Occipital lobe (tissue), 3 donors: ENCODE measurements at places on chromosomes 2 and 18. TPM values are rescaled to one million over a fixed set of nuclear protein-coding genes. Genes with fewer than 3 reads are reported as not detected.

Gene PSMD14
- total RNA-seq, result 101 TPM

Gene CPLX4
- total RNA-seq, result not detected

DNA sequence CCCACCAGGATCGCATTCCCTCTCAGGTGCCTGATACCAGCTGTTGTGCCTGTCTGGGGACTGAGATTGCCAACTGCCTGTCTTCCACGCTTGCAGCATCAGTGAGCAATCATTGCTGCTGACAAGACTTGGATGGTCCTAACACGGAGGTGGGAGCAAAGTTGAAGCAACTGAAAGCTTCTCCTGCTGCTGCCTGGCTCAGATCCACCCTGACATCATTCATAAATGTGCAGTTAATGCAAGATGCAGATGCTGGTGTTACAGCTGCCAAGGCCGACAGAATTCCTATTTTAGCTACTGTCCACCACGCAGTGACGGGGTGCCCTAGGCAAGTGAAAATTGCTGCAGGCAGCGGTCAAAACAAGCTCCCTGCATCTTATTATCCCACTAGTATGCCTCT lies 131.4 kb downstream of the VWC2L start:
- no peak for DNase-seq

GRCh38 chr2:120162716-120163115 lies 60.5 kb downstream of the TMEM185B start:
- DNase-seq, result no peak

- no peak for DNase-seq
Observed at GRCh38 chr2:197641666-197642065, 33.7 kb downstream of the RFTN2 start.

DNA sequence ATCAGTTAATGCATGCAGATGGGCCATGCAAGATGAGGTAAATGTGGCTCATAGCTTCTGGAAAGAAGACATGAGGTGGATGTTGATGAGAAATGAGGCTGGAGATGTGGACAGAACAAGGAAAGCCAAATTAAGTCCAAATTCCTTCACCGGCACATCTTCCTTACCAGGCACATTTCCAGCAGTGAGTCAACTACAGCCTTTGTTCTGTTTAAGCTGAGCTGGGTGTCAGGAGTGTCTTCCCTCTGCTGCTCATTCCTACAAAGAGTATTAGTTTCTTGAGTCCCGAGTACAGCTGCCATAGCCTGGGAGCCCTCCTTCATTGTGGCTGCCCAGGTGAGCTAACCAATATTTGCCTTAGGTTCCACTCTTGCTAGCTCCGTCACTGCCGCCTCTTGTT lies 945.0 kb downstream of the SLC4A3 start:
- no peak for DNase-seq

GRCh38 chr2:39027421-39027820 lies 93.4 kb downstream of the SOS1 start:
- no peak for DNase-seq

DNA sequence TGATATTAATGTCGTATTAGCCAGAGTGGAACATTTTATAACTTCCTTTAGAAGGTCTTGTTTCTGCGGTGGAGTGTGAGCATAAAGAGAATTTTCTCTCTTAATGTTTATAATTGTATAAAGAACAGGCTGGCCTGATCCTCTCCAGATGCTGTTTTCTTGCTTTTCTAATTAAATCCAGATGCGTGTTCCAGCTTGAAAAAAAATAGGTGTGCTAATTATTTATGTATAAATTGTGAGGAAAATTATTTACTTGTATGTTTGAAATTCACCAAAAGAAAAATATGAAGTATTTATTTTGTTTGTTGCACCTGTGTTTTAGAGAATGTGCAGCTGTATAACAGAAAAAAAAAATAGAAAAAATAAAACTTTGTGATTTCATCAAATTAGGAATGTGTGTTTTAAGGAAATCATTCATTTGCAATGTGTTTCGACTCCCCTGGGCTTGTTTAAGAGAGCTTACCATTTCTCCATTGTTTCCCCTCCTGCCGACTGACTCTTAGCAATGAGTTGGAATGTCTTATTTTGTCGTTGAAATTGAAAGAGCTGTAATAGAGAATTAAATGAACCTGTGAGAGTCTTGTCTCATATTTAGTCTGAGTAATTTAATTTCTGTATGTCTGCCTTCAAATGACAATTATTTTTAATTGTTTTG lies 220.1 kb upstream of the NXPH2 start:
- DNase-seq, result no peak

DNA sequence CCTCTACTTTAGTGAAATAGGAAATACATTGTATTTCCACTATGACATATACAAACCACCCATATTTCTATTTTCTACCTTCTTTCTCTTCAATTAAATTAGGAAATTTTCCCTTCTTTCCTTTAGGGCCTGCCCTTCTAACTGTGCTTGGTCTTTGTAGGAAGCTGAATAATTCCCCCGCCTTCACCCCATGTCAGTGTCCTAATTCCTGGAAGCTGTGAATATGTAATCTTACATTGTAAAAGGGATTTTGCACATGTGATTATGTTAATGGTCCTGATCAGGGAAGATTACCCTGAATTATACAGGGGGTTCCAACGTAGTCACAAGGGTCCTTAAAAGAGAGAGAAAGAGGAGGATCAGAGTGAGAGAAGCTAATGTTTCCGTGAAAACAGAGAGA lies 40.2 kb downstream of the GRB14 start:
- DNase-seq, result no peak

- DNase-seq, result no peak
Observed at GRCh38 chr2:185990861-185991525, 252.4 kb downstream of the FSIP2 start.

GRCh38 chr18:22557168-22557941 lies 139.6 kb upstream of the CTAGE1 start:
- no peak for DNase-seq

DNA sequence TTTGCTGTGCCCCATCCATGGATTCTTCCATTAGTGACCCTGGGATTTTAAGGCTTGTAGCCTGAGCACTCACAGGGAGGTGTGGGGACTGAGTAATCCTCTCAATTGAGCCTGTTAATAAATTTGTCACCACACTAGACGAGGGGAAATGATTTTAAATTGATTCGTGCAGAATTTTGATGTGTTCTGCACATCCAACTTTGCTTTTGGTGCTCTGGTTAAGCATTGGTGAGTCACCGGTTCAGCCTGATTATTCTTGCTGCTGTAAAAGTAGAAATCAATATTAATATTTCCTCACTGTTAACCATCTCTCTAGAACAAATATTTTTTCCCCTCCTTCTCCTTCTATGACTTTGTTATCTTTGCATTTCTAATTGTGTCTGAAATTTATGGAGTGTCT lies 482.0 kb downstream of the TSN start:
- DNase-seq, result no peak

GRCh38 chr2:127486247-127487058 lies 39.8 kb downstream of the IWS1 start:
- DNase-seq, result no peak

DNA sequence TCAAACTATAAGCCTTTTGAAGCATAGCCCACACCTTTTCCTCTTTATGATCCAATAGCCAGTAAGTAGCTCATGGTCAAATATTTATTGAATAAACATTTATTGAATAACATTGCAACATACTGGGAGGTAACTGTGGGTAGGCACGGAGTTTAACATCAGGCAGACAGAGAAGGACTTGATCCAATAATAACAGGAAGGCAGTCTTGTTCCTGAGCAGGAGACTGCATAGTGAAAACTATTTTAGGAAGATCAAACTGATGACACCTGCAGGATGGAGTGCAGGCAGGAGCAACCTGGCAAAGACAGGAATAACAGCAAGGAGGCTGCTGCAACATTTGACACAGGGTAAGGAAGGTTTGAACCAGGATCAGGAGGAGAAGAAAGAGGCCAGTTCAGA lies 3.1 kb upstream of the DCTN1 start:
- DNase-seq, result no peak

DNA sequence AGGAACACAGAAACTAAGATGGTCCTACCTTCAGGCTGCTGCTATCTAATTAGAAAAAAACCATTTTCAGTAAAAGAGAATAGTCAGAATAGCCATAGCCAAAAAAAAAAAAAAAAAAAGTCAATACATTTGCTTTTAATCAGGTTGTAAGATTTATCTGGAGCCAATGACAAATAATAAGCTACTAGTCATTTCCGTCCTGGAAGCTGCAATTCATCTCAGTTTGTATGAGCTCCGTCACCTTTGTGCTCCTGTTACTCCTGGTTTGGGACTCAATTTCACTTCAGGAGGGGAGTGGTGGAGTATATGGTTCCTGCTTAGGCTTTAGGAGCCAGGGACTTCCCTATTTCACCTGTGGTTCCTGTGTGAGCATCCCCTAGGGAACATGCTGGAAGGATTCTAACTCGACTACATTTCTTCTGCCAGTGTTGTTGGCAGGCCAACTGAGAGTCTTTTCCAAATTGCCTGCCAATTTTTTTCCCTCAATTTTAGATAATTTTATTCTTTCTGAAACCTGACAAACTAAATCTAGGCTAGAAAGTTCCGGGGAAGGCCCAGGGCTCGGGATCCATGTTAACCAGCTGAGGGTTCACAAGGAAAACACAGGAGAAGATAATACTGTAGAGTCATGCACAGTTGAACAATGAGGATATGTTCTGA lies 481.8 kb downstream of the DLGAP1 start:
- DNase-seq, result no peak

DNA sequence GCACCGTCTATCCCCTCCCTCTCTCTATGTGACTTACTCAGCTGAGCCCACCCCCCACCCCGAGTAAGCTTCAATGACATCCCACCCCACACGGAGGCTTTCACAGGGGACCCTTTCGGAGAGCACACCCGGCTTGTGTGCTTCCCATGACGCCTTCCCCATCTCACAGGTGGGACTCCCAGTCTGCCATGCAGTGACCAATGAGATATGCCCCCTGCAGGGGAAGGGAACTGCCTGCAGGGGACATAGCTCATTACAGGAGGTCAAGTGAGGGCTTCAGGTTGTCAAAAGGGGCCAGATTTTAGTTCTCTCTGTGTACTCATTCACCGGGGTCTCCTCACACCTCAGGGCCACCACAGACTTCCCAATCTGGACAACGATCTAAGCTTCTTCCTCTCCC lies 112.6 kb downstream of the GAREM1 start:
- no peak for DNase-seq

DNA sequence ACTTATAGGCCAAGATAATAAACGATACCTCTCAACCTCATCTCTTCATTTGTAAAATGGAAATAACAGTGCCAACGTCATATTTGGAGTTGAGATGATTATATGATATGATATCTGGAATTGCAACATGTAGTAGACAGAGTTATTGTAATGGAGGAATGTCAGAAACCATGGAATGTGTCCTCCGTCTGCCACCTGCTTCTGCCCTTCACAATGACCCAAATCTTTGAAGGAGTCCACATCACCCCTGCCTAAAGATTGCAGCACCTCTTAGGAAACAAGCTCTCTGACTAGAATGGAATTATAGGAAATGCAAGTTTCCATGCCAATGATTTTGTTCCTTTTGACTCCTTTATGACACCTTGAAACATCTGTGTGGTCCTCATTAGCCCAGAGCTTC lies 14.9 kb downstream of the NR4A2 start:
- no peak for DNase-seq

Gene MBD2
- total RNA-seq, result 20.1 TPM

DNA sequence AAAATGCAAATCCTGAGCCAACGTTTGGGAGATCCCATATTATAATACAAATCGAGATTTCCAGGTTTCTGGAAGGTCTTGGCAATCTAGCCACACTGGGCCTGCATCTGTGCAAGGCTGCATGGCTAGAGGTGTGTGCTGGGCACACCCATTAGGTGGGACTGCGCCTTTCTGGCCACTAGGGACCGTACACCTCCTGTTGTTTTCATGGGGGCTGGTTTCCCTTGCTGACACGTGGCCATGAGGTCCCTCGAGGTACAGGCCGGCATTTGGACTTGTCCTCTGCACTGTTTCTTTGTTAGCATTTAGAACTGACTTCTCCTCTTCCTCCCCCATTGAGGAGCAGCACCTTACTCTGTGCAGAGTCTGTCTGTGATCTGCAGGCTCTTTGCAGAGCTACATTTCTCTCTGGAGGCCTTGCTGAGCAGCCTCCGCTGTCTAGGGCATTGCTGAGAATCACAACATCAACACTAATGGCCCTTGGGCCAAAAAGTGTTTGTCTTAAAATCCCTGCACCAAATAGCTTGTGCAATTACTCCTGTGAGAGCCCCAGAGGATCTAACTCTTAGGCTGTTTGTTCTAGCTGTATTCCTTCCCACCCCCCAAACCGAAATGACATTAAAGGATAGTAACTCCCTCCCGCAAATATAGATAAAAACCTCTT lies 131.2 kb downstream of the NEDD4L start:
- DNase-seq, result no peak

DNA sequence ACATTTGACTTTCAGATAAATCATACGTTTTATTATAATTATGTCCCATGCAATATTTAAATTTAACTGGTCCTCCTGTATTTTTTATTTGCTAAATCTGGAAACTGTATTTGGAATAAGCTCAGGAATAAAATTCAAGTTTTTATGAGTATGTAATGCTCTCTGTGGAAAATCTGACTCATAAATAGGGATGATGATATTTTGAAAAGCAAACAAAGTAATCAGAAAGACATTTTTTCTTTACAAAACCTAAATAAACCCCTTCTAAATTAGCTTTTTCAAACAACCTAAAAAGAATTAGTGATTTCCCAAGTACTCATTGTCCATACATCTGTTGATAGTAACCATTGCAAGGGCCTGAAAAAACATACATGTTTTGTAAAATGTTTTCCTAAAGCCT lies 41.1 kb downstream of the ASB1 start:
- DNase-seq, result no peak

DNA sequence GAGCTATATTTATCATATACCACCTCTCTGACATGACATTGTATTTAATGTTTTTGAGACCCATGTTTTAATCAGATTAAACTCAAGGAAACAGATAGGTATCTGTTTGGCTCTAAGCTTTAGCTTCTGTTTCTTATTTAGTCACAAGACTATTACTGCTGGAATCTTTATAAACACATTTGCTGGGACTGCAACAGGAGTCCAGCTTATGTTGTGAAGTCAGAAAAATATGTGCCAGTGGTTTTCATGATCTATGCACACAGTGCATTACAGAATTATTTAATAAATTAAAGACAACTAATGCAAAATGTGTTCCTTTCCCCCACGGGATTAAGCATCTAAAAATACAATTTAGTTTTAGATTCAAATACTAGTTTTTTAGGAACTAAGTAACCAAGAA lies 338.9 kb downstream of the ZEB2 start:
- no peak for DNase-seq

GRCh38 chr2:236160366-236161081 lies 7.7 kb downstream of the GBX2 start:
- DNase-seq, result no peak

- DNase-seq, result no peak
Observed at GRCh38 chr2:146295080-146295670, 1549.7 kb upstream of the ACVR2A start.

- no peak for DNase-seq
Observed at GRCh38 chr2:29766191-29766590, 155.2 kb downstream of the ALK start.

GRCh38 chr2:179193759-179194394 lies 70.8 kb downstream of the SESTD1 start:
- DNase-seq, result no peak

- no peak for DNase-seq
Observed at GRCh38 chr2:41934329-41934958, 113.4 kb upstream of the PKDCC start.
